ENCODE measurements at places on chromosomes 12 and 14.

DNA sequence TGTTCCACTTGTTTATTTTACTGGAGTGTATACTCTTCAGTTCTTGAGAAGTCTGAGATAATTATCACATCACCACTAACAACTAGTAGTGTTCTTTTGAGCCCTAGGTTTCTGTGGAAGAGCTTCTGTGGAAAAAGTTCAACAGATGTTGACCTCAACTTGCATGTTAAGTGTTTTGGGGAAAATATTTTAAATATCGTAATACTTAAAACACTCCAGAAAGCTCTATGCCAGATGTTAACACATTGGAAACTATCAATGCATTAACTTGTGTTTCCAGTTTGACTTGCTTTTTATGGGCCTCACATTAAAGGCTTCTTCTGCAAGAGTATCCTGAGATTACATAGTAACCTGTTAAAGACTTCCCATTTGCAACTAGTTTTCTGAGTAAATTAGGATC is 173.1 kb downstream of the DUSP6 start:
- DNase-seq = no peak

GRCh38 chr12:76303989-76304460 is 44.2 kb downstream of the BBS10 start:
- no peak for DNase-seq

- DNase-seq = no peak
These were observed 55.9 kb upstream of the GPR68 start for GRCh38 chr14:91300283-91300895.

- no peak for DNase-seq
These were observed 703.1 kb upstream of the MDGA2 start for GRCh38 chr14:48378541-48378940.

DNA sequence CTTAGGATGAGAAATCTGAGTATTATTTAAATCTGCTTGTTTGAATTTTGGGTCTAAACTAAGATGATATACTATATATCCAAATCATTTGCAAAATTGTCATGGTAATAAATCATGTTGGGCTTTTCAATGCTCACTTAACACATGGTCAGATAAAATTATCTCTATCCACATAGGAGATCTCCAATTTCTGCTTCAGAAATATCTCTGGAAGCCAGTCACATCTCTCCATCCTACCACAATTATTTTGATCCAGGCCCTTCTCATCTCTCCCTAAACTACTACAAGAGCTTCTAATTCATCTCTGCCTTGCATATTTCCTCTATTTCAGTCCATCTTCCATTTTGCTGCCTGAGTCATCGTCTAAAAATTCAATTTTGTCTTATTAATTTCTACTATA is 3.8 kb downstream of the DCN start:
- DNase-seq = no peak

DNA sequence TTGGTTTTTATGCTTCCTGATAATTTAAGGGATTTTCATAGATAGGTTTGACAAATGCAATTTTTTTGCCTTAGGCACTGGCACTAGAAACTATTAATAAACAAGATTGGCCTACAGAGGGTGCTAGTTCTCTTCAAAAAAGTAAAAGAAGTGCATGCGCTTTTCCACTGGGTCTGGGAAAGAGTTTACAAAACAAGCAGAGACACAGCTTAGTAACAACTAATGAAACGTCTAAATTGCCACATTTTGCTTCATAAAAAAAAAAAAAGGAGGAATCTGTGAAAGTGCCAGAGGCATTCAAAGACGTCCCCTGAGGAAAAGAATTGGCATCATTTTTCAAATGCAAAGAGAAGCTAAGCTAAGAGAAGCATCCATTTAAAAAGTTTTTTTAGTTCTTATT is 58.3 kb upstream of the EEA1 start:
- DNase-seq = peak; percentile 84

DNA sequence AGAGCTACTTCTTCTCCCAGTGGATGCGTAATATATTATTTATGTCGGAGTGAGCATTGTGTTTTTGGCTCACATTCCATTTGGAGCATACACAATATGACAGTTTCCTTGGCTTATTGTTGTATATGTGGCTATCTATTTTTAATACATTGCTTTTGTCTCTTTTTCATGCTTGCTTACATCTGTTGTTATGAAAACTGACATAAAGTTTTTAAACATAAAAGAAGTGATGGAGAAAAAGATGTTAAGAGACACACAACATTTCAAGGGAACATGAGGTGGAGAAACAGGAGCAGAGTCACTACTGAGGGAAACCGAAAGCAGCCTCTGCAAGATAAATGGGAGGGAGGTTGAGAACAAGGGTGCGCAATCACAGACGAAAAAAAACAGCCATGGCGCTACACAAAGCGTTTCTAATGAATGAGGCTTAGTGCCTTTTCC is 228.4 kb upstream of the NPAS3 start:
- no peak for DNase-seq

DNA sequence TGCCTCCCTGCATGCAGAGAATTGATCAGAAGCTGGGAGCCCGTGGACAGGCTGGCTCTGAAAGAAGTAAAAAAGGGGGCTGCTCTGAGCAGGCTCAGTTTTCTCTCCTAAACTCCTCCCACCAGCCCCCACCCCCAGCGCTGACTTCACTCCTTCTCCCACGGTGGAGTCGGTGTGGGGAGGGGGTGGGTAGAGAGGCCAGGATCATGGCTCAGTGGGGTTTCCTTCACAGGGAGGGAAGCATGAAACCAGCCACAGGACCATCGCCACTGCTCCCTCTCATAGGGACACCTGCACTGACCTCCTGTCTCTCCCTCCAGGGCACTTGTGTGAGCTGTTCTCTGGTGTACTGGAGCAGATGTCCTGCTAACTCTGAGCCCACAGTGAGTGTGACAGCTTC is 78.9 kb downstream of the STAB2 start:
- no peak for DNase-seq

- no peak for DNase-seq
These were observed 4.1 kb downstream of the SHMT2 start for GRCh38 chr12:57233357-57234232.

DNA sequence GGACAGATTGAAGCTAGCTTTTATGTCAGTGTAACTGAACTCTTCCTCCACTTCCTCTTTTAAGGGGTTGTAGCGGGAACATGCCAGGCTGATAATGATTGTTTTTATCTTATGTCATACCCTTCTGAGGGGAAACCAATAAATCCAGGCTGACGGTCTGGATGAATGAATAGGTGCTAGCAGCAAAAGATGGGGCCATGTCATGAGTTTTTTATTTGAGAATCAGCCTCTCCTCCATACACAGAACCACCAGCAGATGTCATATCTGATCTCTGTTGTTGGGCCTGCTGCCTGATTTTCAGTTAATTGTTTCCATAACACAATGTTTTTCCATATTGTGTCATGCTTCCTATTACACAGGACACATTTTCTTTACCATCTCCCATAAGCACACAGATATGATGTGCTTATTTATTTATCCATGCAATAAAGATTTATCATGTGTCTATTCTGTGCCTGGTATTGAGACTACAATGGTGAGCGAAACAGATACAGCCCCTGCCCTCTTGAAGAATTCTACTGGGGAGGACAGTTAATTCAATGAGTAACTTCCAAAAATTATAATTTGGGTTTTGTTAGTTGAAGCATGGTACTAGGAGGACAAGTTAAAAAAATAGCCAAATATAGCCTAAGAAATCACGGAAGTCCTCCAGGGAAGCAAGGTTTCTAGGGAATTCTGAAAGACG is 33.6 kb upstream of the CRY1 start:
- peak; percentile 2 for DNase-seq

- DNase-seq = no peak
These were observed 7.8 kb downstream of the NEK9 start for GRCh38 chr14:75119056-75119455.

DNA sequence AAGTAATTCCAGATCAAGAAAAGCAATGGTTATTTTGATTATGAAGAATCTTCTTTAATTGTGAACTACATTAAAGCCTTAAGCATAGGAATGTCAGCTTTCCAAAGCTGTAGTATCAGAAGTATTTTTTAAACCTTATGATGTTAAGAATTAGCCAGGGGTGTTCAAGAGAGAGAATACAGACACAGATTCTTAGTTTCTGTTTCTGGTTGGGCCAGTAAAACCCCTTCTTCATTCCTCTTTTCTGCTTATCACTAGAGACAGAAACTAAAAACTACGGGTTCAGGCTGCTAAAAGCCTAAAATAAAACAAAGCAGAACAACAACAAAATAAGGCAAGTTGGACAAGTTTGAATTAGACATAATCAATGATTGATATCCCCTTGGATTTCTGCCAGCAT is 38.2 kb downstream of the IFT43 start:
- DNase-seq = no peak

- no peak for DNase-seq
These were observed 94.9 kb downstream of the ALG10B start for GRCh38 chr12:38411426-38411825.

DNA sequence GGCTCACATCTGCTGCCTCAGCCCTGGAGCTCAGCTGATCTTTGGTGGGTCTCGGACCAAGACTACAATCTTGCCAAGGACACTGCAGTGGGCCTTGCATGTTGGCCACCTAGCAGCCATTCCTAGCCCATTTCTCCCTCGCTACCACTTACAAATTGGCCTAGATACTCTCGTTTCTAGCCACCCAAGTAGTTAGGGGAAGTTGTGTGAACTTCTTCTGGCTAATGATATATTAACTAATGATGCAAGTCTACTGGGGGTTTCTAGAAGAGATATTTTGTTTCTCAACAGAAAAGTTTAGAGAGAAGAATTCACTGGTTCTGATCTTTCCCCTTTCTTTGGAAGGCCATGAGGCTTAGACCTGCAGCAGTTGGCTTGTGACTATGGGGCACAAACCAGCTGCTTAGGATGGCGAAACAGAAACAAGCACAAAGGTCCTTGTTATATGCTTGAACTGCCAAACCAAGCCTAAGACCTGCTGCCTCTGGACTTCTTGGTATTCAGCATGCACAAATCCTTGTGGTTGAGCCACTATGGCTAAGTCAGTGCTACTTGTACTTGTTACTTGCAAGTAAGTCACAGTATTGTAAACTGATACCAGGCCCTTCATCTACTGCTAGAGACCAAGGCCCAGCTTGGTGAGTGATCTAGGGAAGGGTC is 30.5 kb upstream of the GPATCH2L start:
- no peak for DNase-seq

- no peak for DNase-seq
These were observed 84.2 kb upstream of the LRIG3 start for GRCh38 chr12:59004456-59004855.

GRCh38 chr12:53694756-53695151 is 18.9 kb upstream of the ATP5MC2 start:
- DNase-seq = no peak

- no peak for DNase-seq
These were observed 194.3 kb downstream of the CAPZA3 start for GRCh38 chr12:18932211-18932610.

GRCh38 chr12:49618576-49618975 is 4.8 kb upstream of the PRPF40B start:
- no peak for DNase-seq

DNA sequence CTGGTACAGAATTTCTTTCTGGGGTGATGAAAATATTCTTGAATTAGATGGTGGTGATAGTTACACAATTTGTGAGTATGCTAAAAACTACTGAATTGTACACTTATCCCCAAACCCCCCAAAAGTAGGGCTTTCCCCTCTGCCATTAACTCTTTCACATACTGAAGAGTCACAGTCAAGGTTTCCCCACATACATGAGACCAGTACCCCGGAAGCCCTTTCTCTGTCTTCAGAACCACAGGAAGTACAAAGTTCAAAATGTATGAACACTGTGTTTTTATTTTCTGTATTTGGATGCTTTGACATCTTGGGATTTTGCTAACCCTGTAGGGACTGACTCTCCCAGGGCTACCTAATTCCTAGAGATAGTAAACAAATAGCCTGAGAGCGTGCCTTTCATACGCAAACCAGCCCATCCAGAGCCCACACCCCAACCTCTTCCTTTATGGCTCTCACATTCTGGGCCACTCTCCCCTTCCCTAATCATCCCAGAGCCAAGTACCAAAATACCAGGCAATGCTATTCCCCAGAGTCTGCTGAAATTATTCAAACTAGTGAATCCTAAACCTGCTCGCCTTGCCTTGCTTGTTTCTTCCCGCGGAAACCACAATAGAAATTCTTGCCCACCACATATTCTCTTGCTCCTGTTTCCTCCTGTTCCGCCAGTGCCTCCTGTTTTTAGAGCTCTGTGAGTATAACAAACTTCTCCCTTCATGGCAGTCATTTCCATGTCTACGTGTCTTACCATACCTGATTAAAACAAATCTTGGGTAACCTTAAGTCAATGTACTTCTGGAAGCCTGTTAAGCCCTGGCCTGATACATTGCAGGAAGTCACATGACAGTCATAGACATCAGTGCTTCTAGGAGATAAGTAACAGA is 524.8 kb downstream of the FUT8 start:
- no peak for DNase-seq

DNA sequence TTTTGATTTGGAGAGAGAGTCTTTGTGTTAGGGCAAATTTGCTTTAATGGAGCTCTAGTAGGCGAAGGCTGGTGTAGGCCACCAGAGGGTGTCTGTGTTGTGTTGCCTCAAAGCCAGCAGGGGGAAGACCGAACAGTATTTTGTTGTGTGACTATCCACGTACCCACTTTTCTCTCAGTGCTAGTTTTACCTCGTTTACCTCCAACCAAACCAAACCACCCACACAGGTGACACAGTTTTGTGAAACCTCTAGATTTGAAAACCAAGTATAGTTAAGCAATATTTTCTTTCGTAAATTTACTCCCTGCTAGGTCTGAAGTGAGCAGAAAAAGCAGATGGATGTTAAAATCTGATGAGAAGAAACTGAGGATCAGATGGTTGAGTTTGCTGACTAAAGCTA is 36.3 kb upstream of the NPFF start:
- DNase-seq = peak; percentile 71

DNA sequence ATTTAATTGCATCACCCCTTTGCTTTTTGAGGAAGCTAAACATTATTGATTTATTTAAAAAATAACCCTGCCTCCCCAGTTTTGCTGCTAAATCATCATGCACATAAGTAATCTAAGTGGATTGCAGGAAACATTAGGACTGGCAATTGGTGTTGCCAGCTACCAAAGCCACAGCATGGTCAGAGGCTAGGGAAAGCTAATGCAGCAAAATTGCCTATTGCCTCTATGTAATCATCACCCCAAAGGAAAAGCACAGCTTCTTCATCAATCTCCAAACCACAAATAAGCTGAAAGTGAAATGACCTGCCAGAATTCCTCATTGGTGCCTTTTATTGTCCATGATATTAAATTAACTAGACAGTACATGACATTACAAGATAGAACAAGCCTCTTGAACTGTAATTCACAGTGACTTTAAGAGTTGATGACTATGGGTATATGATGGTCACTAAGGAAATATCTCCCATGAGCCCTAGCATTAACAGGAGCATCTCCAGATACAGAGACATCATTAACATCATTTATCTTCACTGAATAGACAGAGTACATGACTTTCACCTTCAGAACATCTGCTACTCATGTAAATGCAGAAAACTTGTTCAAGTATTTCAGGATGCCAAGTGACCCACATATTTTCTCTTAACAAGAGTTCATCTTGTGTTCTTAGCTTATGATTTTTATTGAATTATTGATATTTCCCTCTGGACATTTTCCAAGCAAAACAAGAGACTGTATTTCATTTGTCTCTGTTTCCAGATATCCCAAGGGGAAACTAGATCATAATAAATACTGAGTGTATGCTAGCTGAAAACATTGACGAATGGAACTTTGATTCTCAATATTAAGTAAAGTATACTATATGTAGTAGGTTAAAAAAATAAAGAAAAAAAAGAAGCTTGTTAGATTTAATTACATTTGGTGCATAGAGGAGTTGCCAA is 29.4 kb downstream of the PTPRR start:
- DNase-seq = no peak
